ENCODE measurements at places on chromosomes 2 and 18. TPM values are rescaled to one million over a fixed set of nuclear protein-coding genes. Genes with fewer than 3 reads are reported as not detected.
A peak's percentile ranks its signal among the peaks of the same experiment; 100 is the strongest.

- DNase-seq, result no peak
Measured at GRCh38 chr18:47280121-47280520, 28.7 kb upstream of the SKOR2 start.

GRCh38 chr2:172098650-172099471 is 3.8 kb downstream of the DLX2 start:
- peak; percentile 63 for DNase-seq

DNA sequence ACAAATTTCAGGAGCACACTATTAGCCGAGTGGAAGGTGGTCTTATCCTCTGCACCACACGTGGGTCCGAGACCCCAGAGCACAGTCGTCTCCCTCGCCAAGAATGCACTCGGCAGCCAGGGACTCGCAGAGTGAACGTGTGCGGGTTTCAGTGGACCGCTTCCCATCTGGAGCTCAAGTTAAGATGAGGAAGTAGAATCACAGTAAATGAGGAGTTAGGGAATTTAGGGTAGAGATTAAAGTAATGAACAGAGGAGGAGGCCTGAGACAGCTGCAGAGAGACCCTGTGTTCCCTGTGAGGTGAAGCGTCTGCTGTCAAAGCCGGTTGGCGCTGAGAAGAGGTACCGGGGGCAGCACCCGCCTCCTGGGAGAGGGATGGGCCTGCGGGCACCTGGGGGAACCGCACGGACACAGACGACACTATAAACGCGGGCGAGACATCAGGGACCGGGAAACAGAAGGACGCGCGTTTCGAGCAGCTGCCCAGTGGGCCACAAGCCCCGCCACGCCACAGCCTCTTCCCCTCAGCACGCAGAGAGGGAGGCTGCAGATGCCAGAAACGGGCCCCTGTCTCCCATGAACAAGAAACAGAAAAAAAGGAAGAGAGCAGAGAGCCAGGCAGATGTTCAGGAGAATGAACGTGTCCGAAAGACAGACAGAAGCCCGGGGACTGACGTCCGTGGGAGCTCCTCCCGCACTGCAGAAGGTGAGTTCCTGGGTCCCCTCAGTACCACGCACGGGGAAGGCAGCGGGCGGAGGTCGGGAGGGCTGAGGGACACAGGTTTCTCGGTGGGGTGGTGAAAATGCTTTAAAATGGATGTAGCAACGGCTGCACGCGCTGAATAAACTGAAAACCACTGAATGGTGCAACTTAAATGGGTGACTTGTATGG is 5.4 kb upstream of the KCNG2 start:
- peak; percentile 58 for DNase-seq

Gene NUP35
- 19.7 TPM for total RNA-seq

- no peak for DNase-seq
Measured at GRCh38 chr2:134455426-134455825, 201.6 kb downstream of the MGAT5 start.

DNA sequence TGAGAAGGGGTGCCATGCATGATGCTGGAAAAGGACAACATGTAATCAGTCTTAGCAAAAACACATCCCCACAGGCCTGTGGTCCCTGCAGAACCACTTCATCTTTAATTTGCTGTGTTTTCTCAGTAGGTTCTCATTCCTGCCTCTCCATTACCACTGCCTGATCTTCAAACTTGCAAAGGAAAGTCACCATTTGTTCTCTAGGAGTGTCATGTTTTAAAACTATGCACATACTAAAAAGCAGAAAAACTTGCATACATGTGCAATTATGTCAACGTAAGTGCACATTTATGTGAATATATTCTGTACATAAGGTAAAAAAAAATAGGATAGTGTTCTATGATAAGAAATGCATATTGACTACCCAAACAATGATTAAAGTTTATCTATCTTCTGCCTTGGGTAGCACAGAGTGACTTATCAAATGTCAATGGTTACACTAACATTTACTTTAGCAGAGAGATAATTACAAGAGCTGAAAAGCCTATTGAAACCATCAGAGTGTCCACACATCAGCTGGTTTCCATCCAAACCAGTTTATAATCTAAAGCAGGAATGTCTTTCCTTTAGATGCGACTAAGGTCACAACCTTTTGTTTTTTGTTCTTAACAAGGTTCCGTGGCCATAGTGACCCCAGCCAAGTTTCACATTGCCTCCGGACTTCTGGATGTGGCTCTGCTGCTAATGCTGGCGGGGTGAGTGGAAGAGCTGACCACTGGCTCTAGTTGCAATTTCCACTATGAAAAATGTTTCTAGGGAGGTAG is 58.7 kb upstream of the RMDN2 start:
- no peak for DNase-seq

Gene MGAT4A
- total RNA-seq, result 12.2 TPM

DNA sequence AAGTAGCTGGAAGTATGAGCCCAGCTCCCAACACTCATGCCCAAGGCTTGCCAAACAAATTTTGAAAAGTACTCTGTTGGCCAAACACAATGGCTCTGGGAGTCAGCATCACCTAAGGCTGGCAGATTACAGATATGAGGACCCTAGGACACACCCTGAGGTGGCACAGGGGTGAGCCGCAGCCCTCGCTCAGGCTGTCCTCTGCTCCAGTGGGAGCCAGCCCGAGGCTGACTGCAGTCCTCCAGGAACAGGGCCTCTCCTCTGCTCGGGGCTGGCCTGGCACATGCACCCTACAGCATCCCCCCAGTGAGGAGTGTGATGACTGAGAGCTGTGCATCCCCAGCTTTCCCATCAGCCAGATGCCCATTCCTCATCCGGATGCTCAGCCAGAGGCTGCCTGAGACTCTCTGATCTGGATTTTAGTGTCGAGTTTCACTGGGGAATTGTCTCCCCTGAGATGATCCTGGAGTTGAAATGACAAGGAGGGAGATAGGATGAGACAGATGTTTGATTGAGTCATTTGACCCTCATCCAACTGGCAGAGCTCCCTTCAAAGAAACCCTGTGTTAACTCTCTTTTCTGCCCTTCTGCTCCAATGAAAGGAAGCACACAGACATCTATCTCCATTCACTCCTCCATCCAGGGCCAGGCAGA is 269.3 kb upstream of the NCKAP5 start:
- DNase-seq, result no peak

GRCh38 chr2:121390082-121390692 is 105.2 kb upstream of the TFCP2L1 start:
- DNase-seq, result no peak

GRCh38 chr2:160666154-160667060 is 172.8 kb upstream of the RBMS1 start:
- DNase-seq, result no peak

- DNase-seq, result no peak
Measured at GRCh38 chr18:55570966-55571365, 17.0 kb downstream of the TCF4 start.

DNA sequence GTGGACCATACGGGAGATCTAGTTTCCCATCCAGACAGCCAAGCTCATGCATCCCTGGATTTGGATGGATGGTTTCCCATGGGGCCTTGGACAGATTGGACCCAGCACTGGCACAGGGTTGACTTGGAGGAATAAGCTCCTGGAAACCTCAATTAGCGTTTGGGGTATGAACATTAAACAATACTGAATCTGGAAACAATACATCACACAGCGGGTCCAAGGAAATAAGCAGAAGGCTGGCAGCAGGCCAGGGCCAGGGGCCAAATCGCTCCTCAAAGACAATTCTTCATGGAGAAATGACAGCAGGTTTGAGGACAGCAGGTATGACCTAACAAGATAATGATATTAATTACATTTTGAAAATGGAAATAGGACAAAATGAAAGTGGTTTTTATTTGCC is 540.6 kb downstream of the RIT2 start:
- no peak for DNase-seq

GRCh38 chr2:208311321-208311720 is 45.3 kb downstream of the PIKFYVE start:
- DNase-seq, result no peak

Gene CASP10
- 5.4 TPM for total RNA-seq

Gene CDH19
- total RNA-seq, result 69.6 TPM

Gene GYPC
- 106 TPM for total RNA-seq

DNA sequence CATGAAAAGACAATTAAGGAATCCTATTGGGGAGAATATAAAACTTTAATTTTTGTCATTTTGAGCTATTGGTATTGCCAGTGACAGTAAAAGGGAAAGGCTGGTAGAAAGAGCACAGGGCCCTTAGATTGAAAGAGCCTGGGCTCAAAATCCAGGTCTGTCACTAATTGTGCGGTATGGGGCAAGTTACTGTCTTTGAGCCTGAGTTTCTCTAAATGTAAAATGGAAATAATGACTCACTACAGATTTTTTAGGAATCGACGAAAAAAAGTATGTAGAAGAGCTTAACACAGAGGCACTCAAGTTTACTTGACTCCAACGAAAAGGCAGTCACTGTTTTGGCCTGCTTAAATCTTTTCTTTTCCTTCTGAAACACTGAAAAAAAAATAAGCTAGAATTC is 7.0 kb downstream of the NDUFV2 start:
- no peak for DNase-seq

DNA sequence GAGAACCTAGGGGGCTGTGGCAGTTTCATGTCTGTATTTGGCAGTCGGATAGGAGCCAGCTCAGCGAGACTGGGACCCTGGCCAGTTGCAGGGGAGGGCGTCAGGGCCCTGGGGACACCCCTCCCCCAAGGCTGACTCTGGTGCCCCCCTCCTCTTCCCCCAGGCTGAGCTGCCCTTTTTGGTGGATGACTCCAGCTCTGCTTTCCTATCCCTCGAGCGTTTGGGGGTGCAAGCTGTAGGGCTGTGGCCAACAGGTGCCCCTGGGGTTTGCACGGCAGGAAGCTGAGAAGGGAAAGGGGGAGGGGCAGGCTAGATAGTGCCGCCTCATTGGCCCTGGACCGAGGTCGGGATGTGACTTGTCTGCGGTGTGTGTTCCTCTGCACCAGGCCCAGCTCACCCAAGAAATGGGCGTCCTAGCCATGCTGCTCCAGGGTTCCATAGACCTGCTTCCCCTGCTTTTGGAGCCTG is 26.4 kb downstream of the SPEG start:
- peak; percentile 89 for DNase-seq

- DNase-seq, result peak; percentile 85
Measured at GRCh38 chr2:28137221-28137620, 246.7 kb downstream of the BABAM2 start.

- peak; percentile 42 for DNase-seq
Measured at GRCh38 chr2:240931319-240931949, 25.3 kb downstream of the CROCC2 start.

Gene GKN2
- total RNA-seq, result not detected

Gene FBLN7
- total RNA-seq, result 1.1 TPM

- no peak for DNase-seq
Measured at GRCh38 chr2:40396124-40396523, 55.8 kb downstream of the SLC8A1 start.

- no peak for DNase-seq
Measured at GRCh38 chr2:207041279-207041678, 102.0 kb downstream of the CPO start.

DNA sequence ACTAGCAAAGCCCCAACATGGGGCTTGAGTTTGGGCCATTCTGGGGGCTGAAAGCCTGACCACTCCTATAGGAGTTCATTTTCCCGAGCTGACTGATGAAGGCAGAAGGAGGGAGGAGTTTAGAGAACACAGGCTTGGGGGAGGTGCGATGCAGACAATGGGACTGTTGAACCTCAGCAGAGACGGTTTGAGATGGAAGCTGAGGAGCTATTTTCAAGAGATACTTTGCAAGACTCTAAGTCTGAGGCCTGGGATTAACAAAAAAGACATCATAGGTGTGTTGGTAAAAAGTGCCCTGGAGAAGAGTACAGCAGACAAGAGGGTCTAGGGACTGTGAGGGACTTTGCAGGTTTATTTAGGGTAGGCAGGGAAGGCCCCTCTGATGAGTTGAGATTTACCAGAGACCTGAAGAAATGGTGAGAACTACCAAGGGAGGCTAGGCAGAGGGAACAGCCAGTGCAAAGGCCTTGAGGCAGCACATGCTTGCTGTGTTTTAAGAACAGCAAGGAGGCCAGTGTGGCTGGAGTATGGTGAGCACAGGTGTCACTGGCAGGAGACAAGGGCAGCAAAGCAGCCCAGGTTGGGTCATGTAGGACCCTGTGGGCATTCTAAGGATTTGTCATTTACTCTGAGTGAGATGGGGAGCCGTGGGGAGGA is 31.6 kb downstream of the PCBP1 start:
- no peak for DNase-seq

GRCh38 chr18:22456547-22456946 is 38.8 kb upstream of the CTAGE1 start:
- no peak for DNase-seq

GRCh38 chr2:107810734-107811133 is 16.0 kb upstream of the RGPD4 start:
- DNase-seq, result no peak

Gene MOGAT1
- total RNA-seq, result not detected

- DNase-seq, result no peak
Measured at GRCh38 chr2:113237604-113238160, 41.0 kb downstream of the PAX8 start.

DNA sequence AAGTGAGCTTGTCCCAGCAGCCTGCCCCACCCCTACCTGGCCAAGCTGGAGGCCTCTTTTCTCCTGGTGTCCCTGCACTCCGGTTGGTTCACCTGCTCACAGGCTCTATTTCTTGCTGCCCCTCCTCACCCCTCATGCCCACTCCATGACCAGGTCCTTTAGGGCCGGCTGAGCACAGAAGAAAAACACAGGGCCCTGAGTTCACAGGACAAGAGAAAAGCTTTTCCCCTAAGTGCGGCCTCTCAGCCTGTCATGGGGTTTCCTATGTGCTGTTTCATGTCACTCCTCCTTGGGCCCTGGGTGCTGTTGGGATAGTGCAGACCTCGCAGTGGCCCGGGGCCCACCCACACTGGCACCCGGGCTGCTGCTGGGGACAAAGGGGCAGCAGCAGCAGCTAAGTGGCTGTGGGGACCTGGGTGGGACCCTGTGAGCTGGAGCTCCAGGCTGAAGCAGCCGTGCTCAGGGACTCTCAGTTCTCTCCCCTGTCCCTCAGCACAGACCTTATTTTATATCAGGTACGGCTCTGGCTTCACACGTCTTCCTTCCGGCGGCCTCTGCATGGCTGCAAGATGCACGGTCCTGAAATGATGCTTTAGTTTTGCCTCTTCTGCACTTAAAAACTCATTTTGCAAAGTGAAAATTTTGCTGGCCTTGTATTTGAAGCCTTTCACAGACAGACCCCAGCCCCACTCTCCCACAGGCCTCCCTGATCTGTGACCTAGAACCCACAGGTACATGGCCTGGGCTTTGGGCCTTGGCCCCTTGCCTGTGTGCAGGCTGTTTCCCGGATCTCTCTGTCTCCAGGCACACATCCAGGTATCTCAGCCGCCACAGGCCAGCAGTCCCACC is 71.8 kb downstream of the SH3RF3 start:
- DNase-seq, result no peak

DNA sequence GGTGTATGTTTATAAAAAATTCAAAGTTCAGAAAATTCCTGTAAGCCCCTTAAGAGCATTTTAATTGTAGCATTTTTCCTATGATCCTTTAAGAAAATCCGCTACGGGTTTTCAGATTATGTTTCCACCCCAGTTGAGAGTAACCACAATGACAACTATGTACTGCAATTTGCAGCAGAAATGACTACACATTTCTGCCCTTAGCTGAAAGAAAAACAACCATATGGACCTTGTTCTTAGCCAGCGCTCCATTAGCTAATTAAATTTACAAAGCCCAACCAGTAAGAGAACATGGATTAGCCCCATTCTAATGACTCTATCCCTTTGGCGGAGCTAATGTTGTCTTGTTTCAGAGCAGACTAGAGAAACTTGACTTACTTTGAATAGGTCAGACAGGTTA is 247.6 kb downstream of the SLC8A1 start:
- DNase-seq, result no peak

GRCh38 chr2:27772804-27773203 is 1.3 kb downstream of the MRPL33 start:
- DNase-seq, result no peak

Measured in sigmoid colon (tissue), 7 donors.